ENCODE measurements at places on chromosomes 4 and X. TPM values are rescaled to one million over a fixed set of nuclear protein-coding genes. Genes with fewer than 3 reads are reported as not detected.

- no peaks in the 10 kb centered on the region for H3K4me1 ChIP-seq
- H3K27ac ChIP-seq, result no peak overlapping the region
- peaks cover 23% of the 10 kb centered on the region for H3K36me3 ChIP-seq
- DNase-seq, result no peak
Observed at GRCh38 chrX:155115174-155115819, 44.0 kb downstream of the BRCC3 start.

GRCh38 chrX:10800796-10801195 lies 180.4 kb upstream of the MID1 start:
- H3K27ac ChIP-seq, result no peak overlapping the region
- no peak overlapping the region for H3K4me3 ChIP-seq
- H3K27me3 ChIP-seq, result no peaks in the 10 kb centered on the region
- no peaks in the 10 kb centered on the region for H3K36me3 ChIP-seq
- no peaks in the 10 kb centered on the region for H3K4me1 ChIP-seq

DNA sequence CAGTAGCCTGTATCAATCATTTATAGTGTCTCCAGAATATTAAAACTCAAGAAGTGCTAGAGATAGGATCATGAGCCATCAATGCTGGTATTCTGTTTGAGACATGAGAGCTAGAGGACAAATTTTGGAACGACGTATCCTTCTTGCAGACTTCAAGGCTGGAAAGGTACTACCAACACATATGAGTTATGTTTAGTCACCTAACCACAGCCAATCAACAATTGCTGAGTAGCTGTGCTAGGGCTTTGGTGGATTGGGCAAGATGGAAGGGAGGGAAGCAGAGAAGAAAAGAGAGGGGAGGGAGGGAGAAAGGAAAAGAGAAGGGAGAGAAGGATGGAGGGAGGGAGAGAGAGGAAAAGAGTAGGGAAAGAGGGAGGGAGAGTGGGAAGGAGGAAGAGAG lies 21.6 kb upstream of the RAI2 start:
- H3K27me3 ChIP-seq, result no peaks in the 10 kb centered on the region
- H3K27ac ChIP-seq, result no peak overlapping the region
- no peak overlapping the region for H3K4me3 ChIP-seq

GRCh38 chrX:104749951-104750610 lies 184.1 kb downstream of the IL1RAPL2 start:
- no peak overlapping the region for H3K27ac ChIP-seq
- no peak overlapping the region for H3K4me3 ChIP-seq
- no peaks in the 10 kb centered on the region for H3K27me3 ChIP-seq
- no peak for DNase-seq
- no peaks in the 10 kb centered on the region for H3K36me3 ChIP-seq

DNA sequence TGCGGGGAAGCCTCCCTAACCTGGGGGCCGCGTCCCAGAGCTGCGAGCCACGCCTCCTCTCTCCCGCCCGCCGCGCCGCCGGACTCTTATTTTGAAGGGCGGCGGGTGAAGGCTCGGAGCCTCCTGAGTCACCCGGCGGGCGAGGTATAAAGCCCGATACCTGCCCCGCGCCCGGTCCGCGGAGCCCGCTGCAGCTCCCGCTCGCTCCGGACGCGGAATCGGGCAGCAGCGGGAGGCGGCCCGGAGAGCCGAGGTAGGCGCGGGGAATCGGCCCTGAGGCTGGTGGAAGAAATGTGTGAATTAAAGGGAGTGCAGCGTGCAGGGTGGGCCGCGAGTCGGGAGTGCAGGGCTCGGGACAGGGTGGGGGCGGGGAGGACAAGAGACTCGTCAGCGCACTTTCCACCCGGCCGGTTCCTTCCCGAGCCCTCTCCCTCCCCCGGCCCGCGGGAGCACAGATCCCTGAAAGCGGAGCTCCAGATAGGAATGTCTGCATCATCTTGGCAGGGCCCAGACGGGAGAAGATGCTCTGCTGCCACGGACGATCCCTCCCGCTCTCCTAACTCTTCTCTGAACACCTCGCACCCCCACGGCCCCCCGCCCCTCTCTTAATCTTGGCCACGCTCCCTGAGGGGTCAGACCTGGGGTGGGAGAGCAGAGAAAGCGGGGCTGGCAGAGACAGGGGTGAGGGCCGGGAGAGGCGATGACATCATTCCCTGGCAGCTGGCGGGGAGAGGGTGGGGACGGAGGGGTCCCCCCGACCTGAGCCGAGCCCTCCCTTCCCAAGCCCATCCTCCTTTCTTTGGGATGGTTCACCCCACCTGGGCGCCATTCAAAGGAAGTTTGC lies 177.9 kb downstream of the CBR4 start:
- H3K27me3 ChIP-seq, result peaks cover 46% of the 10 kb centered on the region
- peaks cover 18% of the 10 kb centered on the region for H3K4me1 ChIP-seq
- DNase-seq, result peak; percentile 51
- peak overlapping the region; percentile 84 for H3K4me3 ChIP-seq
- peak overlapping the region; percentile 55 for H3K27ac ChIP-seq
- peaks cover 1% of the 10 kb centered on the region for H3K36me3 ChIP-seq

DNA sequence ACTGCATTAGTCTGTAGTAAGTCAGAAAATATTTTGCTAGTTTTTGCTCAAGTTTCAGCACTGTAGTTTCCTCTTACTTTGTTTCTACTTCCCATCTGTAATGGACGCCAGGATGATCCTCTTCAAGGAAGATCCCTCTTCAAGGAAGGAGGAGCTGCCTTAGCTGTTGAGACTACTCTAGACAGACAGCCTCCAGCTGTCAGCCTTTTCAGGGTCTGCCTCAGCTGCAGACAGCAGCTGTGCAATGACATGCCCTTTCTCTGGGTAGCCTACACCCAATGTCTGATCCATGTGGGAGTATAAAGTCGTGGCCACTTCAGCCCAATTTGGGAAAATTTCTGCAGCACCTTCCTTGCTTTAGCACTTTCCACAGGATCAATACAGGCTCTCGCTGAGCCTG lies 281.0 kb upstream of the MAOA start:
- DNase-seq, result no peak
- H3K27ac ChIP-seq, result no peak overlapping the region
- H3K36me3 ChIP-seq, result no peaks in the 10 kb centered on the region
- no peak overlapping the region for H3K4me3 ChIP-seq
- no peaks in the 10 kb centered on the region for H3K27me3 ChIP-seq
- no peaks in the 10 kb centered on the region for H3K4me1 ChIP-seq

DNA sequence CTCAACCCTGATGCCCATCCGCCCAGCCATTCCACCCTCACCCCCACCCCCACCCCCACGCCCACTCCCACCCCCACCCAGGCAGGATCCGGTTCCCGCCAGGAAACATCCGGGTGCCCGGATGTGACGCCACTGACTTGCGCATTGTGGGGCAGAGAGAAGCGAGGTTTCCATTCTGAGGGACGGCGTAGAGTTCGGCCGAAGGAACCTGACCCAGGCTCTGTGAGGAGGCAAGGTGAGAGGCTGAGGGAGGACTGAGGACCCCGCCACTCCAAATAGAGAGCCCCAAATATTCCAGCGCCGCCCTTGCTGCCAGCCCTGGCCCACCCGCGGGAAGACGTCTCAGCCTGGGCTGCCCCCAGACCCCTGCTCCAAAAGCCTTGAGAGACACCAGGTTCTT lies at the start of gene MAGEA1:
MAGEA1 (plus strand) TSS at position 154 of the 400 bp plus-strand sequence. CDS start 3,106 bp downstream, outside the sequence.
- no peak within 1 kb of the TSS for H3K4me3 ChIP-seq
- H3K27ac ChIP-seq, result no peak within 1 kb of the TSS
- no peaks in the 10 kb centered on the region for H3K36me3 ChIP-seq
- H3K27me3 ChIP-seq, result peaks cover 3% of the 10 kb centered on the region
- H3K4me1 ChIP-seq, result no peaks in the 10 kb centered on the region

DNA sequence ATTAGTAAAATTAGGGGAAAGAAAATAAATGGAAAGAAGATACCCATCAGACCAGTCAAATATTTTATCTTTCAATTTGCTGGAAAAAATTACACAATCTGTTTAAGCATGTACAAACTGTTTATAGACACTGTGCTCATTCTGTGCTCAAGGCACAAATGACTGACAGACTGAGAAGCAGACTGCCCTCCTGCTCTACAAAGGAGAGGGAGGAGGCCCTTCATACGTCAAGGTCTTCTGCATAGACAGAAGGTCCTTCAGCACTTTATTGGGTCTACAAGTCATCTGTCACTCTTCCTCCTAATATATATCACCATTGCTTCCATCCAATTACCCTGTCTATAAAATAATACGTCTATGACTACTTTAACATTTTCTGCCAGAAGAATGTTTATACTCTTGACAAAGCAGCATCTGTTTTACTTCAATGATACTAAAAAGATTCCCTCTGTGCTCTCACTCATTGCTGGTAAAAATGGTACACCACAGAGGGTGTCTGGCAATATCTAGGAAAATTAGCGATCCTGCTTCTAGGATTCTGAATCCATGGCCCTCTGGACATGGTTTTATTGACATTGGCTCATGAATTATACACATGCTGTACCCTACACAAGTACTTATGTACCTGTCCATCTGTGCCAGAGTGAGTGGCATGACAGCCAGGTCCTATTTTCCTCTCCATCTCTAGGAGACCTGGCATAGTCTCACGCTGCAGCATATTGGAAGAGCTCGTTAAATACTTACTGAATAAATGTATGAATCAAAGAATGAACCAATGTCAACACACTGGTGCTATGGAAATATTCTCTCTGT lies 11.3 kb downstream of the SLC10A6 start:
- no peaks in the 10 kb centered on the region for H3K4me1 ChIP-seq
- no peak overlapping the region for H3K27ac ChIP-seq
- no peaks in the 10 kb centered on the region for H3K36me3 ChIP-seq
- no peak for DNase-seq
- H3K4me3 ChIP-seq, result no peak overlapping the region

DNA sequence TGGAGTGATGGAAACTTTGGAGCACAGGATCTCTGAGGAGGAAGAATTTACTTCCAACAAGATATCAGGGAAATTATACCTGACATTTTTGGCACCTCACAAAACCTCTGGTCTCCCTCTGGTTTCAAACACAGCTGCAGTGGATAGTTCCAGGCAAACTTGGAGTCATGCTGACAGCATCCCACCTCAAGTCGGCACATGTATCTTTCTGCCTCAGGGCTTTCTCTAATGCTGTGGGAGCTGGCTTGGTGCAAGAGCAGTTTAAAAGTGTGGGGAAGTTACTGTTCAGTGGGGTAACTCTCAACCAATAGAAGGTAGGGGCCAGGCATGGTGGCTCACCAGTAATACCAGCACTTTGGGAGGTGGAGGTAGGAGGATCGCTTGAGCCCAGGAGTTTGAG lies 207.1 kb upstream of the NHS start:
- no peaks in the 10 kb centered on the region for H3K4me1 ChIP-seq
- no peak overlapping the region for H3K27ac ChIP-seq
- H3K27me3 ChIP-seq, result no peaks in the 10 kb centered on the region
- H3K36me3 ChIP-seq, result no peaks in the 10 kb centered on the region
- no peak overlapping the region for H3K4me3 ChIP-seq
- DNase-seq, result no peak

DNA sequence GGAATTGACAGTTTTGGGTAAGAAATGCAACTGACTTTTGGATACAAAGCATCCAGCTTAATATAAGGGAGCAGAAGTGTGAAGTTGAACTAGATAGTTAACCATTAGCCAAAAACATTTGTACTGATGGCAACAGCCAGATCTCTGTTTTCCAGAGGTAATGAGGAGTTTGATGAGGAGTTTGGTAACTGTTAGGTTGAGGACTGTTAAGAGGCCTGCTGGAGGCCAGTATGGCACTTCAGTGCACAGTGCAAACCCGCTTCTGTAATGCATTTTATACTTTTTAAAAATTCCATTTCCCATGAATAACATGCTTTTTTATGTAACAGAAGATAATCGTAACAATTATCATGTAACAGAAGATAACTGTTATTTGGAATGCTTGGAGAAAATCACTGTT lies 30.0 kb downstream of the CDKL5 start:
- H3K36me3 ChIP-seq, result no peaks in the 10 kb centered on the region
- no peak overlapping the region for H3K27ac ChIP-seq
- H3K4me1 ChIP-seq, result no peaks in the 10 kb centered on the region
- no peak for DNase-seq

- no peaks in the 10 kb centered on the region for H3K36me3 ChIP-seq
- H3K4me3 ChIP-seq, result no peak overlapping the region
- H3K4me1 ChIP-seq, result peaks cover 12% of the 10 kb centered on the region
- no peak overlapping the region for H3K27ac ChIP-seq
Observed at GRCh38 chrX:39808471-39808917, 289.3 kb downstream of the BCOR start.

- H3K36me3 ChIP-seq, result no peaks in the 10 kb centered on the region
- DNase-seq, result no peak
- no peak overlapping the region for H3K4me3 ChIP-seq
Observed at GRCh38 chr4:107497054-107497453, 223.0 kb downstream of the PAPSS1 start.

GRCh38 chr4:151304755-151305154 lies 20.6 kb downstream of the SH3D19 start:
- H3K4me1 ChIP-seq, result no peaks in the 10 kb centered on the region
- H3K27me3 ChIP-seq, result peaks cover 10% of the 10 kb centered on the region
- no peak overlapping the region for H3K4me3 ChIP-seq
- H3K36me3 ChIP-seq, result no peaks in the 10 kb centered on the region
- DNase-seq, result no peak

DNA sequence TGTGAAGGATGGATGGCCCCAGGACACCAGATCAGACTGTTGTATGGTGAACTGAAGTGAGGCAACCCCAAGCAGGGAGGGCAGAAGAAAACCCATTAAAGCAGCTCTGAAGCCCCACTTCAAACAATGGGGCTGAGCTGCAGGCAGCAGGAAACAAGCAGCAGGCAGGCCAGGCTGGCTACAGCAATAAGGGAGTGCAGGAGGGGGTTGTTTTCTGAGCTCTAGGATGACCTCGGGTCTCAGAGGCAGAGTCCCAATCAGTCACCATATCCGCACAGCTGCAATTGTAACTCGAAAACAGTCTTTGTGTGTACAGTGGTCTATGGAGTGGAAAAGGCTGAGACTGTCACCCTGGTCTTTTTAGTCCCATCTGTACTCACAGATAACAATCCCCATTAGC lies 90.4 kb downstream of the COL4A6 start:
- H3K4me1 ChIP-seq, result no peaks in the 10 kb centered on the region
- no peak overlapping the region for H3K27ac ChIP-seq
- H3K4me3 ChIP-seq, result no peak overlapping the region
- H3K36me3 ChIP-seq, result no peaks in the 10 kb centered on the region

GRCh38 chrX:68438575-68438974 lies 5.3 kb upstream of the OPHN1 start:
- peaks cover 11% of the 10 kb centered on the region for H3K27me3 ChIP-seq
- H3K4me1 ChIP-seq, result peaks cover 12% of the 10 kb centered on the region
- H3K27ac ChIP-seq, result no peak overlapping the region
- H3K36me3 ChIP-seq, result no peaks in the 10 kb centered on the region

The MAGEB10 gene
- not detected for total RNA-seq

The PNMA3 gene
- total RNA-seq, result 0.67 TPM

The ADGRG4 gene
- total RNA-seq, result not detected

The GPC4 gene
- total RNA-seq, result not detected

The SHOX gene
- total RNA-seq, result not detected

Data from activated T-helper 1 cell treated with anti-CD3 and anti-CD28 coated beads, Interleukin-12 subunit alpha, Interleukin-12 subunit beta, Interleukin-2, Interleukin-4 antibody, amounts not matched to agents 30 ng/mL and 10 ng/mL and 1 ng/mL, durations not matched to agents 14 hours and 24 hours and 36 hours (primary cell).